ENCODE measurements at places on chromosomes 1 and 21.

DNA sequence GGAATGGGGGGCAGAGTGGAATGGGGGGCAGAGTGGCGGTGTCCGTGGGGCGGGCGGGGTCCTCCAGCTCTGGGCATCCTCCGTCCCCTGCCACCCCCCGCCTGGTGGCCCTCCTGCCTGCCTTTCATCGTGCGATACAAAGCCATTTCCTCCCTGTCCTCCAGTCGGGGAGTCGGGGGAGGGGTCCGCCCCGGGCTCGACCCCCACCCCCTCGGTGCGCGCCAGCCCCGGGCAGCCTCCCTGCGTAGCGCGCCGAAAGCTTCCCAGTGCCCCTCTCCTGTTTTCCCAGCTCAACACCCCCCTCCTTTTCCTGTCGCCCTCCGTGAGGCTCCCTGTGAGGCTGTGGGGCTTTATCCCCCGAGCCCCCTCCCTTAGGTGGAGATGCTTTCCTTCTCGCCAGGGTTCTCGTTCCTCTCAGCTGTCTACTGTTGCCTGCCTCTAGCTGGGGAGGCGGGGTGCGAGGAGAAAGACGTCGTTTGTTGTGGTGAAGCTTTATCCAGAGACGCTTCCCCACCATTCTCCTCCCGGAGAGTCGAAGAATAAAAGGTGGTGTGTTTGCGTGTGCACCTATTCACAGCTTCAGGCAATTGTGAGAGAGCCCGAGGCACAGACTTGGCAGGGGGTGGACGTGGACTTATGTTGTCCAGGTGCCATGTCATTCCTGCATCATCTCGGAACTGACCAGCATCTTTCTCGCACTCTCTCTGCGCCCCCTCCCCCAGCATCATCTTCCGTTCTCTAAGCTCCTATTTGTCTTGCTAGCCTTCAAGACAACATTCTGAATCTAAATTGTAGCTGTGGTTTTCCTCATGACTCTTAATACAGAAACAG lies 848 bp downstream of the DNM3 start:
- DNase-seq: peak; percentile 72

DNA sequence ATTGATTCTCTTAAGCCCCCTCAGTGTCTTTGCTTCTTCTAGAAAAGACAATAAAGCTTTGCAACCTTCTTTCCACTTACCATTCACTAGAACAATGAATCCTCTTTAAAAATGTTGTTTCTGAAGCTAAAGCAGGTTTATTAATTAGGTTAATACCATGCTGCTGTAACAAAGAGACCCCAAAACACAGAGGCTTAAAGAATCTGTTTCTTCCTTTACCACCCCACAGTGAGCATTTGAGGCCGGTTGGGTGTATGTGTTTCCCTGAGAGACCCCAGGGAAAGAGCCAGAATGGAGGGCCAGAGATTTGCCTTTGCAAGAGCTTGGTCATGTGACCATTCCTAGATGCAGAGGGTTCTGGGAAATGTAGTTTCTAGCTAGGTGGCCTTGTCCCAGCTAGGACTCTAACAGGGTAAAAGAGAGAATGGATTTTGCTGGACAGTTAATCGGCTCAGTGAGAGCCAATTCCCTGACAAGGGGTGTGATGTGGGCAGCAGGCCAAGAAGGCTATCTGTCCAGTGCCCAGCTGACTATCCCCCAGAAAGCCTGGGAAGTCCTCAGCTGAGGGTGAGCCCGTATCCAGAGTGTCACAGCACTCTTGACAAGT lies 191.8 kb upstream of the TMEM51 start:
- DNase-seq: no peak

DNA sequence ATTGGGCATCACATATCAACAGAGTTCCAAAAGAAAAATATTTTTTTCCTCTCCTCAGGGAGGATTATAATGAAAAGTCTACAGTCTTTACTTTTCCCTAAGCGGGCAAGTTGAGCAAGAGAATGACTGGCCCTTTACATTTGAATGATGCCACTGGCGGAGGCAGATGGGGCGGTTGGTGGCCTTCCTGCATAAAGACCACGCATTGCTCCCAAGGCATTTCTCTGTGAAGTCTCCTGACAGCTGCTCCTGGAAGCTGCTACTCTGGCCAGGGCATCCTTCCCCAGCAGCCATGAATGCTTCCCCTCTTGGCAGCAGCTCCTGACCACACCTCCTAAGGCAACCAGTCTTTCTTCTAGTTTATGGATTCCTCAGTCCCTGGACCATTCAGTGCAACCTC lies 161.1 kb upstream of the RRP15 start:
- no peak for DNase-seq

GRCh38 chr1:219465212-219466093 lies 147.5 kb downstream of the ZC3H11B start:
- no peak for DNase-seq

DNA sequence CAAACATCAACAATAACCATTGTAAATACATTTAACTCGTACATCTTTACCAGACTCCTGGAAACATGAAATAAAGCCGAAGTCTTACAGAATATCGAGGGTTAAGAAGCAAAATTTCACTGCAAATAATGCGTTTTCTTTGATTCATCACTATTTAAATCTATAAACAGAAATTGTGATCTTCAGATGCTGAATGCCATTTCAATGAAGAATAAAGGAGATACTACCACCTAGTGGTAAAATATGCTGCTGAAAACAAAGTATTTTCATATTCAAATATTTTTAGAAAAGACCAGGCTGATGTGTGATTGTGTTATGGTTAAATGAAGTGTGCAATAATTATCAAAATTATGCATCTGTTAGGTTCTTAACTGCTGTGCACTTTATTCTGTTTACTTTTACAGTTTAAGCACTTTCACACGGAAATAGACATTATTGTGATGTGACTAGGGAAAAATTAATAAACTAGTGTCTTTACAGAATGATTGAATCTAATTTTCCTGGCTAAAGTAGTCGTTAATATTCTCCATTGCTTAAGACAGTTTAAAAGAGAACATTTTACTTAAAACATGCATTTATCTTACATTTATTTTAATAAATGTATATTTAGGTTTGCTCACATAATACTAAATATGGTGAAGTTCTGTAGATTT lies 1093.1 kb downstream of the MRPL39 start:
- no peak for DNase-seq

- DNase-seq: no peak
Observed at GRCh38 chr1:56045477-56045876, 533.9 kb downstream of the PLPP3 start.

DNA sequence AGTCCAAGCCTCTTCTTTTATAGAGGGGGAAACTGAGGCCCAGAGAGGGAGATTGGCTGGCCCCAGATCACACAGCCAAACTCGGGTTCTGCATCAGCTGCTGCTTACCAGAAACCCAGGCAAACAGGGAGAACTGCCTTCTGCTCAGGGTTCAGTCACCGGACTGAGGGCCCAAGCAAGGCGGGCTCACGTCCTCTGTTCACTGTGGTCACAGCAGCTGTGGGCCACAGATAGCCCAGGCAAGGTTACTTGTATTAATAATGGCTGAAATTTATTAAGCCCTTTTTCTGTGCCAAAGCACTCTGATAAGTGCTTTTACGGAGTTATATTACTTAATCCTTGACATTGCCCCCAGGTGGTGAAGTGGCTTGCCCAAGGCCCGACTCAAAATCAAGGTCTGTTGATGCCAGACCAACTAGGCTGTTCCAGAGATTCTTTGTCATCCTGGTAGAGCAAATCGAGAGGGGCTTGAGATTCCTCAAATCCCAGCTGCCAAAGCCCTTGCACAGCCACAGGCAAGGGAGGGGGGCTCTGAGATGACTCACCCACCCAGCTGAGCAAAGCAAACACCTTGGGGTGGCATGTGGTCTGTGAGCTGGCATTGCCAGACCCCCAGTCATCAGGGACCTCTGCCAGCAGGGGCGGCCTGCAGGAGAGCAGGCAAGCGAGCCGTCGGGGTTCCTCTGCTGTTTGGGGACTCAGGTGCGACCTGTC lies 36.5 kb downstream of the EPHB2 start:
- no peak for DNase-seq

GRCh38 chr21:39483917-39484316 lies 32.1 kb downstream of the SH3BGR start:
- DNase-seq: no peak

GRCh38 chr1:15423355-15424077 lies 13.8 kb downstream of the EFHD2 start:
- DNase-seq: no peak

DNA sequence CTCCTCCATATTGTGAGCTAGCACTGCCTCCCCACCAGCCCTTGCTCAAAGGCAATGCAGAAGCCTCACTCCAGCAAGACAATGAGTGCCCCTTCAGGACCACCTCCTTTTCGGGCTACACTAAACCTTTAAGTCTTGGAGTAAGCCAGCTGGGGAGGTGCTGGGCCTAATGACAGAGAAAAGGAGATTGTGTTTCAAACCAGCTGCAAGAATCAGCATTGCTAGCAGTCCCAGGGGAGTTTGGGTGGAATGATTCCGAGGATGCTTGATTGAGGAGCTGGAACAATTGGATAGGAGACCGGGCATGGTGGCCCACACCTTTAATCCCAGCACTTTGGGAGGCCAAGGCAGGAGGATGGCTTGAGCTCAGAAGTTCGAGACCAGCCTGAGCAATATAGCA lies 54.1 kb upstream of the GPR37L1 start:
- DNase-seq: no peak

DNA sequence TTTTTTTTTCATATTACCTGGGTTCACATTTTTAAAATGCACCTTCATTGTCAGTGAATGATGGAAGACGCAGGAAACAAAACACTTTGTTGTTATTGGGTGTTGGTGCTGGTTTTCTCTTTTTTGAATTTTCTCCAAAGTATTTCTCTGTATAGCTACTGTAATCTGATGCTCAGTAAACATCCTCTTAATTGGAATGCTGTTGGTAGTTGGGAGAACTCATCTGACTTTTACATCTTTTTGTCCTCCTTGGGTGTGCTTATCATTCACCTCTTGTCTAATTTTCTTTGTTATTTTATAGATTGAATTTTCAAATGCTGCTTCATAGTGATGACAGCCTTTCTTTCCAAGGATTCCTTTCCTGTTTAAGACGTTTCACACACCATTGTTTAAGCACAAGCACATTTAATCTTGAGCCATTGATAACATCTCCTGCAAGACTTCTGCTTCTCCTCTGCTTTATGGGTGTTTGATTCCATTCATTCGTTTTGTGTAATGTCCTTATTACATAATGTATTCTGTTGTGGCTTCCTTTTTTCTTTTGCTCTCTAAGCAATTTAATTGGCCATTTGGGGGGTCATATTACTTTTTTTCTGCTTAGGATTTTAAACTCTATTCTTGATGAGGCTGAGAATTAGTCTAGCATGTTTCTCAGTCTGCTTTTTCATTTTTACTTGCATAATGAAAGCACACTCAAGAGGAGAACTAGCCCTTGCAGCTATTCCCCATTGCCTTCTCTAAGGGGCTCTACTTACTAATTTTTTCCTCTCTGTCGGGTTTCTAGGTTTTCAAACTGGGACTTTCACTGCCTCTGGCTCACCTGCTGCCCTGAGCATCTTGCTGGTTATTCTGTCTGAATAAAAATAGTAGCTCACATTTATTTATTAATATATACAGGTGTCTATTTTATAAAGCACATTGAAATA lies 42.0 kb upstream of the CD34 start:
- DNase-seq: no peak

DNA sequence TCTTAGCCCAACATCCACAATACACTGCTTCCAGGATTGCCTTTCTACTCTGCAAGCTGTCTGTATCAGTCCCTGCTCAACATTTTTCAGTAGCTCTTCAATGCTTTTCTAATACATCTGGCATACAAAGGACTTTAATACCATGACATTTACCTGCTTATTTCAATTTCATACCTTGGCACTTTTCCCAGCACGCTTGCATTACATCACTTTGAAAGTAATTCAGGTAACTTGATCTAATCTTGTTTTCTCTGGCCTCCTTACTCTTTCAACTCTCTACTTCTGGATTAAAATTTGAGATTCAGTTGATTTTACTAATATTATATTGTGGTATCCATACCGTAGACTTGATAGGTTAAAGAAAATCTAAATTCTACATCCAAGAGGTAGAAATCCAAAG lies 103.0 kb downstream of the PTGS2 start:
- DNase-seq: no peak

GRCh38 chr1:44029911-44030604 lies 1.2 kb downstream of the SLC6A9 start:
- peak; percentile 93 for DNase-seq

- DNase-seq: no peak
Observed at GRCh38 chr1:61852670-61853015, 110.4 kb downstream of the PATJ start.

- no peak for DNase-seq
Observed at GRCh38 chr1:236957235-236957634, 47.0 kb downstream of the MT1HL1 start.

- no peak for DNase-seq
Observed at GRCh38 chr1:5287178-5288150, 633.1 kb downstream of the AJAP1 start.

DNA sequence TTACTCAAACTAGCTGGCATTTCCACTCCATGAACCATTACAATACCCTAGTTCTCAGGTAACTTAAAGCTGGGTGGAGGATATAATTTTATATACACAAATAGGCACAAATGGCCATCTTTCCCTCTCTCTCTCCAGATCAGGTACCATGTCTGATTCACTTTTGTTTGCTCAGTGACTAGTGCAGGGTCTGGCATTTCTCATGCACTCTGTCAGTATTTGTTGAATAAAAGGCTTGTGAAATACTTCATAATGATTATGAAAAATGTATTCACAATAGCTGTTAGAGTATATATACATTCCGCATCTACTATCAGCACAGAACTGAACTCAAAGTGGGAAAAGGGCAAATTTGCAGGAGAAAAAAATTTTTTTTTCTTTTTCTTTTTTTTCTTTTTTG lies 510.2 kb upstream of the USP24 start:
- no peak for DNase-seq

GRCh38 chr1:184792450-184792969 lies 37.9 kb upstream of the EDEM3 start:
- DNase-seq: peak; percentile 6

DNA sequence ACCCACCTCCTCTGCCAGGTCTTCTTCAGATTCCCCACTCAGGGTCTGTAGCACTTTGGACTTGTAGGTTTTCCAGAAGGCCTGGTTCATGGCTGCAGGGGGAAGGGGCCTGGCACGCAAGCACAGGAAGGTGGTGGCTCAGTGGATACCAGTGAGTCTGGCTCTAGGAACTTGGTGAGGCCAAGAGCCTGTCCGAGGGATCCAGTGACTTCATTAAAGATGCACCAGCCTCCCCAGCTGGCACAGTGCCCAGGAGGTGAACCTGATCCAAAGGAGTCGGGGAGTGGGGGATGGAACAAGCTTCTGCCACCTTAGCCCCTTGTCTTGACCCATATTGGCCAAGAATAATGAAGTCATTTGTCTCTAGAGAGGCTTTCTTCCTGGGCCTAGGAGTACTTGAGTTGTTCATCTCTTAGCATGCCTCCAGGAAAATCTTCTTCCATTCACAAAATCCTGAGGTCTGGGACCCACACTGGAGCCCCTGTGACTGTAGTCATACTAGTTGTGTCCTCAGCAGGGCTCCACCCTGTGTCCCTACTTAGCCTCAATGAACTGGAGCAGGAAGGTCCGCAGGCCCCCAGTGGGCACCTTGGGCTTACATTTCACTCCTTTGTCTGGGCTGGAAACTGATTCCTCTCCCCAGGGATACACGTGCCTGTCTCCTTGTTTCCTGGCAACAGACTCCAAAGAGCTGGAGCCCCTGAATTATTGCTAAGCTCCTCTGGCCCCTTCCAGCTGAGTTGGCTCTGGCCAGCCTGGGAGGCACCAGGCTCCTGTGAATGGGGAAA lies at the start of gene C1orf232:
Gene C1orf232 (minus strand): TSS at position 554 of the 788 bp plus-strand sequence. CDS start 464 bp downstream, at position 90.
- DNase-seq: no peak
